ENCODE measurements at places on chromosomes 6 and 20. TPM values are rescaled to one million over a fixed set of nuclear protein-coding genes. Genes with fewer than 3 reads are reported as not detected.
A peak's percentile ranks its signal among the peaks of the same experiment; 100 is the strongest.

DNA sequence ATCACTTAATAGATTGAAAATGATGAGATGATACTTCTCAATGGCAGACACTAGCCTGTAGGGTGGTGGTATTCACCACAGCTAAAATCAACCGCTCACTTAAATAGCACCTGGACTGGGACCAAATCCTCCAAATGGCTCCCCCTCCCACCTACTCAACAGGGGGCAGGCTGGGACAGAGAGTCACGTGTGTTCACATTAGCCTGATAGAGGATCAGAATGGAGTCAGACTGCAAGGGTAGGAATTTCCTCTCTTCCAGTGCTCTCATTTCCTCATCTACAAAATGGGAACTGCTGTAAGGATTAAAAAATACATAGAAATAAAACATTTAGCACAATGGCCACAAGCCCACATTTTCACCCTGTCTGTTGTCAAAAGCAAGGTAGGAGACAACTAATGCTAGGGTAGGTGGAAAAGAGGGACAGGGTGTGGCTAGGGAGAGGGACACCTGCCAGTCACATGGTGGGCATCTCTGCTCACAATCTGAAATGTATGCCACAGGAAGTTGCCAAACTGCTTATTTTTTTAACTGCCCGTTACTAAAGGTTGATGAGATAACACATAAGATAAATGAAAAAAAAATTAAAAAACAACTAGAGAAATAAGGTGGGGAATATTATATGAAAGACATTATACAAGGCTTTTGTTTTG lies 55.3 kb downstream of the BACH2 start:
- DNase-seq, result no peak

SLC22A7 gene
- total RNA-seq, result not detected

DNA sequence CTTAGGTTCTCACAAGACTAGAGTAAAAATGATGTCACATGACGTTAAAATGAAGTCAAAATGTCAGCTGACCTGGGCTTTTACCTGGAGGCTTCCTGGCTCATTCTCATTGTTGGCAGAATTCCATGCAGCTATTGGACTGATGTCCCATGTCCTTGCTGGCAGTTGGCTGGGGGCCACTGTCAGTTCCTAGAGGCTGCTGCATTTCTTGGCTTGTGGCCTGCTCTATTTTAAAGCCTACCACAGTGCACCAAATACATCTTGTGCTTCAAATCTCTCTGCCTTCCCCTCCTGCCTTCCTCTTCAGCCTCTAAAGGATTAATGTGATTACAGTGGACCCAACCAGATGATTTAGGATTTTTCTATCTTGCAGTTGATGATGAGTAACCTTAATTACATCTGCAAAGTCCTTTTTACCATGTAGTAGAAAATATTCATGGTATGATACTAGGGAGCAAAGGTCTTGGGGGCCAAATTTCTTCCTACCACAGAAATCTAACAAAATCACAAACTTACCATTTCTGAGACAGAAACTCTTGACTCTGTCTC lies 81.9 kb downstream of the FIG4 start:
- no peak for DNase-seq

DNA sequence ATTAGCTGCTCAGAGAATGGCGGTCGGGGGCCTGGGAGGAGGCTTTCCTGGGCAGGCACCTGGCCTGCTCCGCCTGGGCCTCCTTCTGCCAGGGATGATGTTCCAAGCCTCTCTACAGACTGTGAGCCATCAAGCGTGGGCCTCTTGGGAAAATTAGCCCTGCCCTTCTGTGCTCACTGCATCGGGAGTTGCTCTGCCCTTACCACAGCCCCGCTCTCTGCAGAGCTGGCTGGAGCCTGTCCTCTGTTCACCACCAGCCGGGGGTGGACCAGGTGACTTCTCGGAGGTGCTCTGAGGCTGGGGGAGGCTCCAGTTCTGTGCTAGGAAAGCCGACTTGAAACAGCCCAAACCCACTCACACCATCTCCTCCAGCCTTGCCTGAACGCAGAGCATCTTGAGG lies 24.2 kb downstream of the MDGA1 start:
- no peak for DNase-seq

MLN gene
- total RNA-seq, result not detected

GRCh38 chr6:147508042-147508865 lies at the start of gene SAMD5:
Gene SAMD5, plus strand, starts transcription at chr6:147508690. Its CDS starts 239 bp downstream, at chr6:147508929.
- DNase-seq, result peak; percentile 25

ENPP3 gene
- total RNA-seq, result 7.4 TPM

CD2AP gene
- total RNA-seq, result 29.3 TPM

DNA sequence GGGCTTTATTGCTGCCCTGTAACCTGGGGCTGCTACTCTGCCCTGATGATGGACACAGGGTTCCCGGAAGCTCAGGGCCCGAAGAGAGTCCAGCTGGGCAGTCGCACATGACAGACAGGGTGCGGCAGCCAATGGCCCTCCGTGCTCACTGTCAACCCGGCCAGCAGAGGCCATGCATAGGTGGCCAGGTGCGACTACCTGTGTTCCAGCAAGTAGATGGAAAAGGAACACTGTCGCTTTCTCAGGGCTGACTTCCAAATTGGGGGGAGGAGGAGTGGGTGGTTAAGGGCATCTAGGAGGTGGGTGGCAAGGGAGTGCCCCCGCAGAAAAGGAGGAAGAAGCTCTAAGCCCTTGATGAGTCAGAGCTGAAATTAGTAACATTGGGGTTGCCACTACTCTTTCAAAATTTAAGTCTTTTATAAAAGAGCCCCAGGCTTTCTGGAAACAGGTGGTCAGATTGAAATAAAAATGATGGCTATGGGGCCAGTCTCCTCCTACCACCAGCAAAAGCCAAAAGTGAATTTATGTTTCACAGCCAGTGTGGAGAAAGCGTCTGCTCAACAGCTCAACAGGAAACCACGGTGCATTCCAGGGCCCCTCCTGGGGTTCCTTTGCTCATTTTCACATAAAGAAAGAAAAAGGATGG lies 2.3 kb upstream of the RAMACL start:
- DNase-seq, result no peak

GRCh38 chr6:158999154-158999665 lies 792 bp downstream of the RSPH3 start:
- no peak for DNase-seq

DNA sequence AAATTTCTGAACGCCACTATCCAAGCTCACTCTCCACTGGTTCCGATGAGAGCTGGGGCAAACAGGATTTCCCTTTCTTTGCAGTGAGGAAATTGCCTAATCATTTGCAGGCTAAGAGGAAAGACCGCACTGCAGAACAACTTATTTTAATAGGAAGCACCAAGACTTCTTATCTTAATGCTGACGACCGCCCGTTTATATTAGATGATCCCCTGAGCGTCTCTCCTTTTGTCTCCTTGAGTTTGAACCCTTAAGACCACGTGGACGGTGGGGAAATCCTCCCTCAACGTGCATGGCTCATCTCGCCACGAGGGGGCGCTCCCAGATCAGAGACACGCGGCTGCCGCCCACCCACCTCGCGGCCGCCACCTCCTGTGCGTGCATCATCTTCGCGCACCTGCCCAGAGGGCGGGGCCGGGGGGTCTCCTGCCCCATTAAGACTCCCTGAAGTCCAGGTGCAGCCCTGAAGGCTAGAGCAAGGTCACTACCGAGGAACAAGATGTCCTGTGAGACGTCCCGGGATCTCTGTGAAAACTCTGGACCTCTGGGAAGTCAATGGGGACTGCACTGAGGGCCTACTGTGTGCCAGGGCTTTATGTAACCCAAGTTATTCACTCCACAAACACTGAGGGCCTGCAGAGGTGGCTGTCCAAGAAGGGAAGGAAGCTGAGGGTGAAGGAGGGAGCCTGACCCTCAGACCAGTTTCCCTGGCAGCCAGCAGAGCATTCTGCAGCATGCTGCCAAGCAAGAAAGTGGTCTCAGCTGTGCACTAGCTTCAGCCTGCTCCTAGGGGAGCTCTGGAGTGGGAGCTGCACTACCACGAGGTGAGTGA lies 28.1 kb downstream of the PDYN start:
- peak; percentile 87 for DNase-seq

GRCh38 chr6:36350082-36350481 lies 13.4 kb upstream of the BNIP5 start:
- no peak for DNase-seq

SLC2A10 gene
- not detected for total RNA-seq

SLCO4A1 gene
- 26.1 TPM for total RNA-seq

GRCh38 chr6:151905854-151906253 lies 98.4 kb downstream of the ESR1 start:
- DNase-seq, result no peak

DNA sequence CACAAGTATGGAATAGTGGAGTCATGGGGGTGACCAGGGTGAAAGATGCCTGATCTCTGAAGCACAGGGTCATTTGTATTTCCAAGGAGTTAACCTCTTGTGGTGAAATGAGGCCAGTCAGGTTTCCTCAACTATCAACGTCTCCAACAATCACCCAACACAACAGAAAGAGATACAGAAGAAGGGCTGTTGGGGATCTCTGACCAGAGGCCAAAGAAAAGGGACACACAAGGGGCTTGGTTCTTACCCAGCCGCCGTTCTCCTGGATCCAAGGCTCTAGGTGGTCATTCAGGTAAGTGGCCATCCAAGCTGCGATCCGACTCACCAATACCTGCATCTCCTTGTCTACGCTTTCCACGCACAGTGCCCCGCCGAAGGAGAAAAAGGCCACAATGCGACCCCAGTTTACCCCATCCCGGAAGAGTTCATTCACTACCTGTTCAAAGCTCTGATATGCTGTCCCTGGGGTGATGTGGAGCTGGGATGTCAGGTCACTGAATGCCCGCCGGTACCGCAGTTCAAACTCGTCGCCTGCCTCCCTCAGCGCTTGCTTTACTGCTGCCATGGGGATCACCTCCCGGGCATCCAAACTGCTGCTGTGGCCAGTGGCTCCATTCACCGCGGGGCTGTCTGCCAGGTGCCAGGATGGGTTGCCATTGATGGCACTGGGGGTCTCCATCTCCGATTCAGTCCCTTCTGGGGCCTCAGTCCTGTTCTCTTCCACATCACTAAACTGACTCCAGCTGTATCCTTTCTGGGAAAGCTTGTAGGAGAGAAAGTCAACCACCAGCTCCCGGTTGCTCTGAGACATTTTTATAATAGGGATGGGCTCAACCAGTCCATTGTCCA lies 1.0 kb downstream of the BCL2L1 start:
- DNase-seq, result peak; percentile 28

- DNase-seq, result peak; percentile 85
Observed at GRCh38 chr6:31769684-31770371, 7.3 kb downstream of the VWA7 start.
